RKO (cell line): ENCODE measurements at places on chromosomes 16 and 17.

DNA sequence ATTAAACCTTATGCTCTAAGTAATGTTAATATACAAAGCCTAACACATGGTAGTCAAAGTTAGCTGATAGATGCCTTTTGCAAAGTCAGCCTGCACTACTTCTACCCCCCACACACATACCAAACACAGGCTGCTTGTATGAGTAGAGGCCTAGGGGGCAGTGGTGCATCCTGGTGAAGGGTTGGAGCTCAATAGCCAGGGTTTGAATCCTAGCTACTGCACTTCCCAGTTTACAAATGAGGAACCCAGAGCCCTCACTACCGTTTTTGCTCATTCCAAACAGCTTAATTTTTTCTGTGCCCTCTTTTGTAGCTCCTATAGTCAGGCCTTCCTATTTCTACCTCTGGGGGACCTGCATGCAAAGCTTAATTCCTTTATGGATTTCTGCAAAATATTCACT, 18.9 kb upstream of the HYDIN start:
- DNase-seq = no peak

- no peak for DNase-seq
These were observed 251.4 kb downstream of the SOX9 start for GRCh38 chr17:72372185-72372584.

DNA sequence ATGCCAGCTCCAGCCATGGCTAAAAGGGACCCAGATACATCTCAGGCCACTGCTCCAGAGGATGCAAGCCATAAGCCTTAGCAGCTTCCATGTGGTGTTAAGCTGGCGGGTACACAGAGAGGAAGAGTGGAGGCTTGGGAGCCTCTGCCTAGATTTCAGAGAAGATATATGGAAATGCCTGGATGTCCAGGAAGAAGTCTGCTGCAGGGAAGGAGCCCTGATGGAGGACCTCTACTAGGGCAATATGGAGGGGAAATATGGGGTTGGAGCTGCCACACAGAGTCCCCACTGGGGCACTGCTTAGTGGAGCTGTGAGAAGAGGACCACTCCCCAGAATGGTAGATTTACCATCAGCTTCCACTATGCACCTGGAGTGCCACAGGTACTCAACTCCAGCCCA, 32.1 kb downstream of the RNF112 start:
- DNase-seq = no peak

- no peak for DNase-seq
These were observed 57.9 kb upstream of the FOXF1 start for GRCh38 chr16:86452451-86452850.

DNA sequence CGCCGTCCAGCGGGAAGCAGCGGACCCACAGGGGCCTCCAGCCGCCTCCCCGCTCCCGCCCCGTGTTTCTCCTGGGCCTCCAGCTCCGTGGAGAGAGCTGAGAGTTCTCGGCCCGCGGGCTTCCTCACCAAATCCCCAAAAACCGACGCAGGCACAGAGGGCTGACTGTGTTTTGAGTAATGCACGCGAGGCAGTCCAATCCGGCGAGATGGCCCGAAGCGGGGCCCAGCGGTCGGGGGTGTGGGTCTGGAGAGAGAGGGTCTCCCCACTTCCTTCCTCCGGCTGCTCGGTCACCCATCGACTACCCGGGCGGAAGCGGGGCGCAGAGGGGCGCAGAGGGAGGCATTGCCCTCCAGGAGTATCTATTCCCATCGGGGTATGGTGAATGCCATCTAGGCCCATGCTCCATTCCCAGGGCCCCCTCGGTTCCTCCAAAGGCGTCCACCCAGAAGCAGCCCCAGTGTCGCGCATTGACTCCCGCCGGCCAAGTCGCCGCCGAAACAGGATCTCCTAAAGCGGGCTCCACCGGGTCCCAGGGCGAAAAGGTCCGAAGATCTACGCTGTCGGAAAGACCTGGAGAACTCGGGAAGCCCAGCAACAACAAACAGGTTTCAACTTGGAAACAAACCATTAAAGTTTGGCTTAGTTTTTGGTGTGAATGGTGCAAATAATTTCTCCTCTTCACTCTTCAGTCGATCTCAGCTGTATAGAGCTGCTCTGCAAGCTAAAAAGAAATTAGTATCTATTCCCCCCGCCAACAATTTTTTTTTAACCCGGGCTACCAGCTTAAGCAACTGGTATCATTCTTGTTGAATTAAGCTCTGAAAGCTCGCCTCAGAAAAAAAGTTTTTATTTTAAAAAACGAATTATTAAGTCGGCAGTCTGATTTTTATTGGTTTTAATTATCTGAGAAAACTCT, 19.2 kb upstream of the HOXB13 start:
- DNase-seq = no peak

DNA sequence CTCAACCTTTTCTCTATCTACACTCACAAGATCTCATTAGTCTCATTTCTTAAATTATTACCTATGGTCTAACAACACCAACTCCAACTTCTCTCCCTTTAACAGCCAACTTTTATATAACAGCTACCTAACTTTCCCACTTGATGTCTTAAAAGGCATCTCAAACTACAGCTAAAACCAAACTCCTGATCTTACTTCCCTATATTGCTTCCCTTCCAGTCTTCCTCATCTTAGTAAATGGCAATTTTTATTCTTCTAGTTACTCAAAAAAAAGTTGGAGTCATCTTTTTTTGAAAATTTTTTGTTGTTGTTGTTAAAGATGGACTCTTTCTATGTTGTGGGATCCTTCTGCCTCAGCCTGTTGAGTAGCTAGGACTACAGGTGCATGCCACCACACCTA, 15.3 kb downstream of the SRR start:
- no peak for DNase-seq

GRCh38 chr17:1100382-1100781, 79.4 kb downstream of the ABR start:
- no peak for DNase-seq

DNA sequence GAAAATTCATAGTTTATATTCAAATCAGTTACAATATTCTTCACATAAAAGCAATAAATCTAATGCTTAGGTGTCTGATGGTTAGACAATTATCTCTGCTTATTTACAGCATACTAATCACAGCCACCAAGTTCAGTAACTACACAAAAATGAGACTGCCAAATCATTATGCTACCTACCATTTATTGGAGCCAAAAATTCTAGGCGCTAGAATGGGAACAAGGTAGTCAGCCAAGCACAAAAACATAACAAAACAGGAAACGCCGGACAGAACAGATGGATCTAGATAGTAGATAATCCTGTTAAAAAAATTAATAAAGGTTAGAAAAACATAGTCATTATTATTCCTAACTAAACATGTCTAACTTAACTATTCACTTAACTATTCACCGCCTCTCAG, 3.6 kb downstream of the ARL6IP1 start:
- DNase-seq = no peak

DNA sequence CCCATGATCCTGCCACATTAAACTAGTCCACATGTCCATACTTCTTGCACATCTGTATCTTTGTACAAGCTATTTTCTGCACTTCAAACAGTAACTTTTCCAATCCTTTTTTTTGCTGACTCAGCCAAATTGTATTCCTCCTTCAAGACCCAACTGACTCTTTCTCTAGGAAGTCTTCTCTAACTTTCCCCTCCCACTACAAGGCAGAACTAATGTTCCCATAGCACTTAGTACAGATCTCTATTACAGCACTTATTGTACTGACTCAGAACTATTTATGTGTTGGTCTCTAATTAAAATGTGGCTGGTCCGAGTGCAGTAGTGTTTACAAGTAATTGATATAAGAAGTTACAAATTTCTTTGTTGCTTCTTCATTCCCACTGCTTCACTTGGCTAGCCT, 8.2 kb downstream of the FAM222B start:
- no peak for DNase-seq

DNA sequence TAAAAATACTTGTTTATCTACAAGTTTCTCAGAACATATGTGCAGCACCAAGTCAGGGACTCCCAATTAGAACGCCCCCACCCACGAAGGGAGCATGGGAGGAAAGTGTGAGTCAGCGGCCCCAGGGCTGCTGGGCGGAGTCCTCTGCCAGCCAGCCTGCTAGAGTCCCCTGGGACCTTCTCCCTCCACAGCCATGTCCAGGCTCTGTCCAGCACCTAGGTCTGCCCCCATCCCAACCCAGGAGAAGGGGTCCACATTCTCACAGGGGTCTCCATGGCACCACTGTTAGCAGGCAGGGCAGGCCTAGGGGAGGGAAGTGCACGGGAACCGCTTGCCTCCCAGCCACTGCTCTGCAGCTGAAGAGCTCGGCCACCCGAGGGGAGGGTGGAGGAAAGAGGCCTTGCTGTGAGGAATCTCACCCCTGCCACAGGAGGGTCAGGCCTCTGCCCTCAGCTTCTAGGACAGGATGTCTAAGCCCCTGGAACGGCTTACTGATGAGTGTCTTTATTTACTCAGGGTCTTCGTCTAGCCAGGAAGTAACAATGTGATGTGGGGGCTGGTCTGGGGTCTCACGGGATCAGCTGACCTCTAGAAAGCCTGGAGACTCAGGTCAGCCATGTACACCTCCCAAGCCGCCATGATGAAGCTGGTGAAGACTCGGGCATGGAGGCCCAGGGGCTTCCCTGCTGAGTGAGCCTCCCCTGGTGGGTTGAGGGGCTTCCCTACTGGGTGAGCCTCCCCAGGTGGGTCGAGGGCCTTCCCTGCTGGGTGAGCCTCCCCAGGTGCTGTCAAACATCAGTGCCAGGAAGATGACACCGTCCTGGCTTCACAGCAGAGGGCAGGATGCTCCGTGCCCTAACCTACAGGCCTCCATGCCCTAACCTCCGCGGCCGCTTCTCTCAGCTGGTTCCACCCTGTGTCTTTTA, 190.3 kb downstream of the RBFOX3 start:
- no peak for DNase-seq

DNA sequence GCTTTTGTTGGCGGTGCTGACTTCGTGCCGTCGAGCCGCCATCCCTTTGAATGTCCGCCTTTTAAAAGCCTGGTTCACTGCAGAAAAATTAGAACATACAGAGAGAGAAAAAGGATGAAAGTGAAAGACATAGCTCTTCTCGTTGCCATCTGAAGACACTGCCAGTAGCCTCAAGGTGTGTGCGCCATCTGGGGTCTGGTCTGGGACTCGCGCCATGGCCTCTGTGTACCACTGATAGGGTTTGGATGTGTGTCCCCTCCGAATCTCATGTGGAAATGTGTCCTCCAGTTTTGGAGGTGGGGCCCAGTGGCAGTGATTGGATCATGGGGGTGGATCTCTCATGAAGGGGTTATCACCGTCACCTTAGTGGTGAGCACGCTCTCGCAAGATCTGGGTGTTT, 15.5 kb downstream of the GSE1 start:
- no peak for DNase-seq

GRCh38 chr16:56401482-56401881, 23.9 kb downstream of the AMFR start:
- peak; percentile 28 for DNase-seq

DNA sequence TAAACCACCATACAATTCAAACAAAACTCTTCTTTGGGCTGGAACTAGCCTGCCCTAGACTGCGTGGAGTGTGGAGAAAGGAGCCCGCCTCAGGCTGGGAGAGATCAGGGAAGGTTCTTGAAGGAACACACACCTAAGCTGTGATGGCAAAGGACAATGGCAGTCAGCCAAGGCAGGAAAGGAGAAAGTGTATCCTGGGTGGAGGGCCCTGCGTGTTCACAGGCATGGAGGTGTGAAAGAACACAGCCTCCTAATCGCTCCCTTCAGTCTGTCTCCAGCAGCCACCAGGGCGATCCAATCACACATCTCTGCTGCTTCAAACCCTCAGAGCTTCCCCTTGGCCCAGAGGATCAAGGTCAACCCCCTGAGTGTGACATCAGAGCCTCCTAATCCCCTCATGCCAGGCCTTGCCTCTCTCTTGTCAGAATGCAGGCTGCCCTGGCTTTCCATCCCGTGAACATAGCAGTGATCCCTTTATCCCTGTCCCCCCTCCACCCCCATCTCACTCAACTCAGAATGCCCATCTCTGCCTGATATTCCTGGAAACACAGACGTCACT, 173.0 kb downstream of the KATNIP start:
- DNase-seq = no peak

- DNase-seq = peak; percentile 40
These were observed 881 bp downstream of the MLLT6 start for GRCh38 chr17:38705803-38706504.

DNA sequence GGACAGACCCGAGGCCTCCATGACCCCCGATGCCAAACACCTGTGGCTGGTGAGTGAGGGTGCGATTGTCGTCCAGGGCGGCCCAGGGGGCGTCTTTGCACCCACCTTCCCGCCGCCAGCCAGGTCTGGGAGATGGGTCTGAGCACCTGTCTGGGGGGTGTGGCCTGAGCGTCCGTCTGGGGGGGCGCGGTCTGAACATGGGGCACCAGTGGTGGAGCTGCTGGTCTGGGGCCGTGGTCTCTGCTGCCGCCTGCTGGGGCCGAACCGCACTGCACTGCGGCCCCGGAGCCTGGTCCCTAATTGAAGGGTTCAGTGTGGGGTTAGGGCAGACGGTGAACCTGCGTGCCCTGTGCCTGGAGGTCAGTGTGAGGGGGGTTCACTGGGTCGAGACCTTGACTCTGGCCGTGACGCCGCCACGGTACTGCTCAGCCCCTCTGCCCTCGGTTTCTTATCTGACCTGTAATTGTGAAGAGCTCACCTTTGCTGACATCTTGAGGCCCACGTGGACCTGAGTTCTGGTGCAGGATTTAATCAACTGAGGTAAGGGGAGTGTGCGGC, 12.6 kb upstream of the TCF25 start:
- peak; percentile 43 for DNase-seq

GRCh38 chr17:74512624-74513091, 18.6 kb downstream of the CD300LB start:
- DNase-seq = peak; percentile 63

GRCh38 chr17:79760197-79760906, 17.6 kb upstream of the CBX2 start:
- DNase-seq = no peak

- DNase-seq = no peak
These were observed 5.7 kb downstream of the SMIM5 start for GRCh38 chr17:75638893-75639292.

DNA sequence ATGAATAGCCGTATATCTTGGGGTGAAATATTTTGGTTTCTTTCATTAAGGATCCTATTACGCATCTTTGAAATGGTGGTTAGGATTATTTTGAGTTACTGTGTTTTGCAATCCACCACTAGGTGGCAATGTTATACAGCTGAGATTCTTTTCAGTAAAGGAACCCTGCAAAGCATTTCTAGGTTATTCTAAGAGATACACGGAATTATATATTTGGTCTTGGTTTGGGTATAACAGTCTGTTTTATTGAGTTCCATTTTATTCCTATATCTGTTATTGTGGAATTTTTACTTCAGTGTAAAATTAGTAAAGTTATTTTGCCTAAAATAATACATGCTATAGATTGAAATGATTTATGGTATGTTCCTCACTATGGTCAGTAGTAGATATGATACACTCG, 62.9 kb upstream of the CPHXL start:
- peak; percentile 69 for DNase-seq

DNA sequence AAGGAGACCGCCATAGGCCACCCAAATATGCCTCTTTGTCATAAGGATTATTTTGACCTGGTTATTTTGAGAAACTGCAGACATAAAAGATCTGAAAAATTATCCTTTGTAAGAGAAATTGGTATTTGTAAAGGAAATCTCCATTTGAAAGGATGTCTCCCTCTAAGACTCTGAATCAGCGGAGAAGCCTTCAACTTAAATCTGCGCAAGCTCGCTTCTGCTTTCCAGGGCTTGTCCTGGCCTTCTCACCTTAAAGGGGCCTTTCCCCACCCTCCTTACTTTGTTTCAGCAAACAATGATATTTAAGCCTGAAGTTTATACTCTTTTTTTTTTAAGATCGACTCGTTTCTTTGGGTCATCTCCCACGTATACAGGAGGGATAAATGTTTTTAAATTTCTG, 34.5 kb downstream of the HSBP1 start:
- no peak for DNase-seq

- no peak for DNase-seq
These were observed 7.3 kb upstream of the BCAR1 start for GRCh38 chr16:75258807-75259141.
